ENCODE measurements at places on chromosomes 6 and 20. TPM values are rescaled to one million over a fixed set of nuclear protein-coding genes. Genes with fewer than 3 reads are reported as not detected.

ZC3H12D gene
- total RNA-seq, result 10.7 TPM

DNA sequence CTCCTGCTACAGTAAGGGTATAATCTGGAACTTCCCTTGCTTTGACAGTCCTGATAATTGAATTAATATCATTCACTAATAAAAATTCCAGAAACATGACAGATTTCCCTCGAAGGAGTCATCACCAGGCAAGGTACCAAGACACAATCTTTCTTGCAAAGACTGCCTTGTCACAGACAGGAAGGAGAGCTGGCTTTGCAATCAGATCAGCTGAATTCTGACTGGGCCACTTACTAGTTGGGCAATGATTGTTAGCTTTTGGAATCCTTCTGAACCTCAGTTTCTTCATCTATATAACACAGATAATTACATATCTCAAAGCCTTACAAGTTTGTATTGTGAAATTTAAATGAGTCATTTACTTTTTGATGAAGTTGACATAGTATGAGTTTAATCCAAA lies 344.2 kb downstream of the RFPL4B start:
- H3K36me3 ChIP-seq, result no peaks in the 10 kb centered on the region
- no peak for DNase-seq
- H3K4me3 ChIP-seq, result no peak overlapping the region
- no peaks in the 10 kb centered on the region for H3K4me1 ChIP-seq
- H3K27me3 ChIP-seq, result no peaks in the 10 kb centered on the region
- H3K27ac ChIP-seq, result no peak overlapping the region

DNA sequence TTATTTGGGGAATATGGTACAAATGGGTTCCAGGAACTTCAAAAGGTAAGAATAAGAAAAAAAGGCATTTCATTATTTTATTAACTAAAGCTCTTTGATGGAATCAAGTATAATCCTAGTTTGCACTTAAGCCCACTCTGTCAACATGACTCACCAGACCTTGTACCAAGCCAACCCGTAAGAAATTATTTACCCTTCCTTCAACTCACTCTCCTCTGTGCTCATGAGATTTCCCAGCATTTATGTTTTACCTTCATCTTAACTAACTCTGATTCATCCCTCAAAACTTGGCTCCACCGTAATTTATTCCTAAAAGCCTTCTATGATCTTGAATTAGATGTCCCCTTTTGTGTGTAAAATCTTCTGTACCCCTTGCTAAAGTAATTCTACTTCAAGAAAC lies 308.7 kb downstream of the PKHD1 start:
- H3K27ac ChIP-seq, result no peak overlapping the region
- H3K36me3 ChIP-seq, result no peaks in the 10 kb centered on the region
- no peaks in the 10 kb centered on the region for H3K4me1 ChIP-seq
- DNase-seq, result no peak
- no peaks in the 10 kb centered on the region for H3K27me3 ChIP-seq

- H3K27me3 ChIP-seq, result peaks cover 18% of the 10 kb centered on the region
- H3K27ac ChIP-seq, result no peak overlapping the region
- DNase-seq, result no peak
- no peaks in the 10 kb centered on the region for H3K36me3 ChIP-seq
These were observed 90.0 kb downstream of the PERP start for GRCh38 chr6:138017166-138017757.

DNA sequence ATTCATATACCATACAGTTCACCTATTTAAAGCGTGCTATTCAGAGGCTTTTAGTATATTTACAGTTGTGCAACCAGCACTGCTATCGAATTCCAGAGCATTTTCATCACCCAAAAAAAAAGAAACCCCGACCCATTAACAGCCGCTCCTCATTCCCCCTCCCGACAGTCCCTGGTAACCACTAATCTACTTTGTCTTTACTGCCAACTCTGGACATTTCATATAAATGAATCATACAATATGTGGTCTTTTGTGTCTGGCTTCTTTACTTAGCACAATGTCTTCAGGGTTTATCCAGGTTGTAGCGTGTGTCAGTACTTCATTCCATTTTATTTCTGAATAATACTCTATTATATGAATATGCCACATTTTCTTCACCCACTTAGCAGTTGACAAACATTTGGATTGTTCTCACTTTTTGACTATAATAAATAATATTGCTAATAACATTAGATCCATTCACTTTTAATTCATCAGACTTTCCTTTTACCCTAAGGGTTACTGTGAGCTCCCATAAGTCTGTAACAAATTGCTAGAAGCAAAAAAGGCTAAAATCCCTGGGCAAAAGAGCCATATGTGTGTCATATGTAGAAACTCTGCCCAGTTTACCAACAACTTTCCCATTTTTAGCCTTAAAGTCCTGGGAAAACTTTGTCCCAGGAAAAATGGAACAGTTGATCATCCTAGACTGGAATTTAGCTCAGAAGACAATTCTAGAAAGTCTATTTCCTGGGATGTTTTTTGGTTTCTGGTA lies 23.2 kb upstream of the ROS1 start:
- H3K27ac ChIP-seq, result no peak overlapping the region
- DNase-seq, result no peak
- peaks cover 43% of the 10 kb centered on the region for H3K27me3 ChIP-seq

- no peak for DNase-seq
- H3K4me3 ChIP-seq, result no peak overlapping the region
- H3K27ac ChIP-seq, result no peak overlapping the region
- H3K36me3 ChIP-seq, result no peaks in the 10 kb centered on the region
These were observed 38.7 kb upstream of the CST5 start for GRCh38 chr20:23918101-23918862.

Data from activated CD4-positive, alpha-beta T cell treated with anti-CD3 and anti-CD28 coated beads, Interleukin-2, amount 10 ng/mL, durations not matched to agents 7 days and 5 days (primary cell).